Activated CD4-positive, alpha-beta T cell treated with anti-CD3 and anti-CD28 coated beads, Interleukin-2, amount 10 ng/mL, durations not matched to agents 7 days and 5 days (primary cell): ENCODE measurements at places on chromosomes 12 and 14. TPM values are rescaled to one million over a fixed set of nuclear protein-coding genes. Genes with fewer than 3 reads are reported as not detected.
A peak's percentile ranks its signal among the peaks of the same experiment; 100 is the strongest.

GRCh38 chr14:101060171-101060601 is 156.7 kb upstream of the RTL1 start:
- no peaks in the 10 kb centered on the region for H3K36me3 ChIP-seq
- no peak for DNase-seq
- no peak overlapping the region for H3K27ac ChIP-seq
- no peaks in the 10 kb centered on the region for H3K4me1 ChIP-seq

- H3K4me1 ChIP-seq = peaks cover 5% of the 10 kb centered on the region
- H3K27ac ChIP-seq = no peak overlapping the region
- DNase-seq = no peak
- peaks cover 3% of the 10 kb centered on the region for H3K27me3 ChIP-seq
- no peak overlapping the region for H3K4me3 ChIP-seq
These were observed 23.0 kb downstream of the ZBTB39 start for GRCh38 chr12:56983386-56983785.

DNA sequence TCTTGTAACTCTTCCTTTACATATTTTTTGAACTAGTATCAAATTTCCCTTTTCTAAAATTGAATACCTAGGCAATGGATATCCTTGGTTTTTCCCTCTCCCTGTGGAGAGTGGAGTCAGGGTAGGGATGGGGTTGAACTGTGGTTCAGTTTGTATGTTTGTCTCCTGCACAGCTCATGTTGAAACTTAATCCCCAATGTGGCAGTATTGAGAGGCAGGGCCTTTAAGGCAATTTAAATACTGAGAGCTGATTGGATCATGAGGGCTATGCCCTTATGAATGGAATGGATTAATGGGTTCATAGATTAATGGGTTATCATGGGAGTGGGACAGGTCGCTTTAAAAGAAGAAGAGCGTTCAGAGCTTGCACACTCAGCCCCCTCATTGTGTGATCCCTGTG is 127.2 kb upstream of the RGS6 start:
- H3K27ac ChIP-seq = no peak overlapping the region
- H3K4me3 ChIP-seq = no peak overlapping the region
- no peaks in the 10 kb centered on the region for H3K36me3 ChIP-seq
- no peaks in the 10 kb centered on the region for H3K4me1 ChIP-seq

DNA sequence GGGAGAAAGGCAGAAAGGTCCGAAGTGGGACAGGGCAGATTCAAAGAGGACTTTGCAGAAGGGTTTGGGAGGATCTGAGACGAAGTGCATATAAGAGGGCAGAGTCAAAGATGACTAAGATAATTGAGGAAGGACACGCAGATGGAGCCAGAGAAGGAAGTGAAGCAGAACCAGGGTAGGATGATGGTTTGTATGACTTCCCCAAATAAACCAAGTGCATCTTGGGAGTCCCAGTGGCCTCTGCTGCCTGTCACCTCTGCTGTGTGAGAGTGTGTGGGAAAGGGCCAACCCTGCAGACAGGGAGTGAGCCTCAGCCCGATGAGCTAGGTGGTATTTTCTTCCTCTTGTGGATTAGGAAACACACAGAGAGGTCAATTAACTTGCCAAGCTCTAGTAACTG is 36.8 kb downstream of the FLVCR2 start:
- DNase-seq = no peak
- no peaks in the 10 kb centered on the region for H3K27me3 ChIP-seq
- H3K4me1 ChIP-seq = no peaks in the 10 kb centered on the region
- no peak overlapping the region for H3K27ac ChIP-seq
- H3K4me3 ChIP-seq = no peak overlapping the region

DNA sequence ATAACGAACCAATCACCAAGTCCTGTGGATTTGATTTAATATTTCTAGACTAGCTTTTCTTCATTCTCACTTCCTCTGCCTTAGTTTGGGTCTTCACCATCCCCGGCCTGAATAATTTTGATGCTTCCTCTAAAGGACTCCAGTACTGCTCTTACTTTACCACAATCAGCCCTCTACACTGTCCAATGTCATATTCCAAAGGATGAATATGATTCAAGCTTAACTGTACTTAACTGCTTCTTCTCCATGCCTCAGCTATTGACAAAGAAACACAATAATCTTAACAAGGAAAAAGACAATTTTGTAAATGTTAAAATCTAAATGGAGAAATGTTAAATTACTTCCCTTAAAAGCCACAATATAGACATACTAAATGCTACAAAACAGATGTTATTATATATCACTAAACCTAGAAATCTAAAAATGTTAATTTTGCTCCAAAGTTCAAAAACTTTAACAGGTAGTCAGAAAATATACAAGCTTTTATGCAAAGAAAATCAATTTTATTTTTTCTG is 70.2 kb downstream of the STXBP6 start:
- H3K27me3 ChIP-seq = peaks cover 15% of the 10 kb centered on the region
- no peak for DNase-seq
- H3K4me1 ChIP-seq = no peaks in the 10 kb centered on the region
- H3K27ac ChIP-seq = no peak overlapping the region
- H3K36me3 ChIP-seq = no peaks in the 10 kb centered on the region

DNA sequence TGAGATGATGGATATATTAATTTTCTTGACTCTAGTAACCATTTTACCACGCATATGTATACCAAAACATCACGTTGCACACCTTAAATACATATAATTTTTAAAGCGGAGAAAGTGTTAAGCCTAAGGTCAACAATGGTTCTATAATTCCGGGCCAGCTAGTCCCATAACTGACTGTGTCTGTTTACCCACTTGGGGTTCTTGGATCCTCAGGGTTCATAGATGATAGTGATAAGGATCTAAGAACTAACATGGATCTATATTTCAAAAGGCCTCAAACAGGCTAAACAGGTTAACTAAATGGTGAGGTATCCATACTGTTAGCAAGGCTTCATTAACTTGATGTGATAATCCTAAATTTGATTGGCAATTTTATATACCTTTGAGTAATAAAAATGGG is 9.8 kb downstream of the SLC38A1 start:
- DNase-seq = no peak
- H3K4me3 ChIP-seq = no peak overlapping the region
- no peak overlapping the region for H3K27ac ChIP-seq
- H3K36me3 ChIP-seq = peaks cover 50% of the 10 kb centered on the region
- peaks cover 40% of the 10 kb centered on the region for H3K4me1 ChIP-seq

DNA sequence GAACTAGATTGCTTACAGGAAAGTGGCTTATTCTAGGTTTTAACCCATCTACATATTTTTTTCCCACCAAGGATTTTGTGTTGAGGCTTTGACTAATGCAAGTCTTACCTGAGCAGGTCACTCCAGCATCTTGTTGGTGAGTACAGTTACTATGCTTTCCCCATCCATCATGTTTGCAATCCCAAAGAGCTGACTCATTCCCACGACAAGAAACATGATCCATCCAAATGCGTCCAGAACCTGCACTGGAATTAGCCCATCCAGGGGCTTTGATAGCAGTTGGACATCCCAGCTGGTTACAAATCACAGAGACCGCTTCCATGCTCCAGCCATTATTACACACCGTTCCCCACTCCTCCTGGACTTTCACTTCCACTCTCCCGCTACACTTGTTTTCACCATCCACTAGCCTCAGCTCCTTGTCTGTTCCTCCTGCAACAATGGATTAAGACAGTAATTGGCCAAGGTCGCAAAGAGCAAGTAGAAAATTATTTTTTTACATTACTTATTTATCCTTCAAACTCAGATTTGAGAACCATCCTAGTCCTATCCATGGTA is 2.5 kb downstream of the CD163 start:
- DNase-seq = no peak
- no peak overlapping the region for H3K27ac ChIP-seq
- H3K36me3 ChIP-seq = no peaks in the 10 kb centered on the region
- peaks cover 28% of the 10 kb centered on the region for H3K27me3 ChIP-seq

DNA sequence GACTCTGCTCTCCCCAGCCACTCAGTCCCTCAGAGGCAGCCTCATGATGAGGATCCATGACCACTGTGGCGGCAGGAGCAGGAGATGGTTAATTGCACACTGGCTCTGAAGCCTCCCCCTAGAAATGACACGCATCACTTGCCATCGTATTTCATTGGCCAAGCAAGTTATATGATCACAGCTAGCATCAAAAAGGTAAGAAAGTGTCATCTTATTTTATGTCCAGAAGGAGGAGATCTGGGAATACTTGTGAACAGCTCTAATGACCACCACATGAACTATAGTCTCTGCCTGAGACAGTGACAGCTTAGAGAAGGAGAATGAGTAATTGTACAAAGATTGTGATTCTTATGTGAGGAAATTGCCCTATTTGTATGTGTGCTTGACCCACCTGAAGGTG is 363.4 kb downstream of the NUAK1 start:
- H3K4me3 ChIP-seq = no peak overlapping the region
- no peaks in the 10 kb centered on the region for H3K36me3 ChIP-seq
- H3K4me1 ChIP-seq = no peaks in the 10 kb centered on the region

The TCL1B gene
- not detected for total RNA-seq

DNA sequence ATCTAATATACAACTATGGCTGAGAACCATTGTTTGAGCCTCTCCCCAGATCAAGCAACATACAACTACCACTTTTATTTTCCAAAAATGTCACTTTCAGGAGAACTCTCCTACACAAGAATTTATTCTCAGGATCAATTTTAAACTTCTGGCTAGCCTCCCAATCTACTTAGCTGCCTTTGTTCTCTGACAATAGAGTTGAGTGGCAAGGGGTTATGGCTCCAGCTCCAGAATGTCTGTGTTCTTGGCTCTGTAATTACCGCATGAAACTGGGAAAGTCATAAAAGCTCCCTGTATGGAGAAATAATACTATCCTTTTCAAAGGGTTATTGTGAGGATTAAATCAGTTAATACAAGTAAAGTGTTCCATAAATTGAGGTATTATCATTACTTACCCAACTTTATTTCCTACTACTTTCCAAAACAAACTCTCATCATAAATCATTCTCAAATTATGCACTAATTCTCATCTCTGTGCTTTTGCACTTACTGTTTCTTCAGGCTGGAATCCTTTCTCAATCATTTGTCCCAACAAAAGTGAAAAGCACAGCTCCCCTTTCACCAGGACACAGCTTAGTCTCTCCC is 121.9 kb downstream of the GARIN6 start:
- no peaks in the 10 kb centered on the region for H3K27me3 ChIP-seq
- H3K4me3 ChIP-seq = no peak overlapping the region
- no peak overlapping the region for H3K27ac ChIP-seq
- no peaks in the 10 kb centered on the region for H3K4me1 ChIP-seq
- no peak for DNase-seq

DNA sequence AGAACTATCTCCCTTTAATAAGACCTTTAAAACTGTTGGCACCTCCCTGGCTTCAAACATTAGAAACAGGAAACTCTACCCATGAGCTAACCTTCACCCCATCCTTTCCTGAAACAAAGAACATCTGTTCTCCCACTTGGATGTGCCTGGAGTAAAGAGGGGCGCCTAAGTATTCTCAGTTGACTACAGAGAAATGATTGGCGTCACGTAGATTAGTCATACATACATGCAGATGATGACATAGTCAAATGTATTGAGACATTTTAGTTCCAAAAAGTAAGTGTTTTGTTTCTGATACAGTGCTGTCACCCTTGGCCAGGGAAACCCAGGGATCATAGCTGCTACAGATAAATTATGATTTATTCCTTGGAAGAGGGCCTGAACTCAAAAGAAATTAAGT is 260.0 kb upstream of the PLEKHG7 start:
- H3K27ac ChIP-seq = no peak overlapping the region
- H3K27me3 ChIP-seq = no peaks in the 10 kb centered on the region
- peaks cover 12% of the 10 kb centered on the region for H3K4me1 ChIP-seq

GRCh38 chr12:27733791-27734190 is 23.2 kb downstream of the MRPS35 start:
- peaks cover 2% of the 10 kb centered on the region for H3K4me1 ChIP-seq
- peak overlapping the region; percentile 9 for H3K27ac ChIP-seq
- H3K36me3 ChIP-seq = peaks cover 39% of the 10 kb centered on the region

The RHEBL1 gene
- total RNA-seq = 4.6 TPM

GRCh38 chr12:82651489-82651888 is 35.2 kb upstream of the TMTC2 start:
- peaks cover 7% of the 10 kb centered on the region for H3K4me1 ChIP-seq
- no peaks in the 10 kb centered on the region for H3K27me3 ChIP-seq
- DNase-seq = no peak
- H3K4me3 ChIP-seq = no peak overlapping the region
- H3K27ac ChIP-seq = no peak overlapping the region

The OVCH1 gene
- not detected for total RNA-seq

- no peaks in the 10 kb centered on the region for H3K4me1 ChIP-seq
- DNase-seq = no peak
- H3K27me3 ChIP-seq = peaks cover 39% of the 10 kb centered on the region
- H3K27ac ChIP-seq = no peak overlapping the region
- no peak overlapping the region for H3K4me3 ChIP-seq
These were observed 145.4 kb upstream of the FKBP4 start for GRCh38 chr12:2649201-2650030.

DNA sequence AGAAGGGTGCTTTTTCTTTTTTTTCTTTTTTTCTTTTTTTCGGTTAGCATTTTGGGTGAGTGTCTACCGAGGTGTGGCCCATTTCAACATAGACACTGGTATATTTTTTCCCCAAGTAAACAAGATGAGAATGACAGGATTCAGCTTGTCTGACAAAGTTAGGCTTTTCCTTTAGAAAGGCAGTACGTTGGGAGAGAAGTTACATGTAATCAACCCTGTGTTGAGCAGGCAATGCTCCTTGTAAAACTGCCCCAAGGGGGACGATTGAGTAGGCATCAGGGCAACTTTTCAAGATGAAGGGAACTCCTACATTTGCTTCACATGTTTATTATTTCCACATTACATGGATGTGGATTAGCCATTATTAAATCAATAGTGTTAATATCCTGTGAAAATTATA is 1.7 kb downstream of the EMP1 start:
- no peak overlapping the region for H3K27ac ChIP-seq
- peaks cover 3% of the 10 kb centered on the region for H3K36me3 ChIP-seq
- H3K27me3 ChIP-seq = peaks cover 14% of the 10 kb centered on the region
- H3K4me1 ChIP-seq = peaks cover 55% of the 10 kb centered on the region
- H3K4me3 ChIP-seq = no peak overlapping the region
- no peak for DNase-seq

The TAS2R19 gene
- 3.1 TPM for total RNA-seq

GRCh38 chr12:13173012-13173932 is 23.3 kb upstream of the EMP1 start:
- no peak overlapping the region for H3K4me3 ChIP-seq
- peak; percentile 25 for DNase-seq
- H3K4me1 ChIP-seq = peaks cover 36% of the 10 kb centered on the region
- H3K36me3 ChIP-seq = no peaks in the 10 kb centered on the region

DNA sequence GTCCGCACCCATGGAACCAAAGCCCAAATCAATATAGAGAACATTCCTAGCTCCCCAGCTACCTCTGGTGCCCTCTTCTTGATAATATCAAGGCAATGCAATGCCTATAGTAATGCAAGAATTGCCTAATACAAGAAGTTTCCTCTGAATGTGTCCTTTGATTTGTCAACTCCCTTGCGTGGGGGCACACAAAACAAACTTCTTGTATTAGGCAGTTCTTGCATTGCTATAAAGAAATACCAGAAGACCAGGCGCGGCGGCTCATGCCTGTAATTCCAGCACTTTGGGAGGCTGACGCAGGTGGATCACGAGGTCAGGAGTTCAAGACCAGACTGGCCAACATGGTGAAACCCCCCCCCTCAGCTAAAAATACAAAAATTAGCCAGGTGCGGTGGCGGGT is 10.4 kb upstream of the ITPK1 start:
- no peak overlapping the region for H3K4me3 ChIP-seq
- H3K27me3 ChIP-seq = peaks cover 14% of the 10 kb centered on the region
- DNase-seq = no peak
- no peaks in the 10 kb centered on the region for H3K4me1 ChIP-seq
- H3K27ac ChIP-seq = no peak overlapping the region
